Cortex of kidney (tissue), 1 donor: ENCODE measurements at places on chromosomes 7 and 10.

DNA sequence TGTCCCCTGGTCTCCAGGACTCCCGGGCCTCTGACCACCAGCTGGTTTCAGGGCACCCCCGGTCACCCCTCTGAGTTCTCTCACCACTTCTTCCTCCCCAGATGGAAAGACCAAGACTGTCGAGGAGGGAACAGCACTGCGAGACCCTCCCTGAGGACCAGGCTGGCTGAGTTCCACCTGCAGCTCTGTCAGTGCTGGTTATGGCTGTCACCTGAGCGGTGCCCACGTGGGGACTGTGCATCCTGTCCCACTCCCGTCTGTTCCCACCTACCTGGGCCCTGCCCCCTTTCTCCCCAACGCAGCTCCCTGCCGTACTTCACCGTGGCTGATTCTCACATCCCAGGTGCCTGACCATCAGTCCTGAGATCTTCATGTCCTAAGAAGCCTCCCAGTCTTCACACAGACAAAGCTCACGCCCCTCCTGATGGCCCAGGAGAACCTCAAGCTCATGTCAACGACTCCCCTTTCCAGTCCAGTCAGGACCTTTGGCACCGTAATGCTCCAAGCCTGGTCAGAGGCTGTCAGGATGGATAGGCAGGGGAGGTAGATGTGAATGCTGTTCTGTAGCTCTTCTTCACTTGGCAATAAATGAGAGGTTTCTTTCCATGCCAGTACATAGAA lies 159.7 kb downstream of the USP6NL start:
- no peak for DNase-seq

- DNase-seq: no peak
Observed at GRCh38 chr7:91212582-91212981, 51.7 kb upstream of the FZD1 start.

DNA sequence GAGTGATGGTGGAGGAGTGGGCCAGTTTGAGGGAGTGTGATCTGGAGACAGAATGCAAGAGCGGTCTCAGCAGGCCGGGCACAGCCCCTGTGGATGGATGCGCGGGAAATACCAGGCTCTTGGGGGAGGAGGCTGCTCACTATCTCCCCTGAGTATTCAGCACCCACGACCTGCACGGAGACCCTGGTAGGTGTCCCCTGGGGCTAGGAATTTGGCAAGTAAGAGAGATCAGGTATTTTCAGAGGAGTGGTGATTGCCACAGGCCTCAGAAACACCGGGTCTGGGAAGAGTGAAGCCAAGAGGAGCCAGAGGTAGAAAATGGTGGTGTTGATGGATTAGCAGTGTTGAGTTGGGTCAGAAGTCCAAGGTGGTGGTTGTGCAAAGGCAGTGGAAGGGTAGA lies 426.3 kb downstream of the PAXIP1 start:
- no peak for DNase-seq

- no peak for DNase-seq
Observed at GRCh38 chr7:111262293-111263116, 171.6 kb downstream of the LRRN3 start.

DNA sequence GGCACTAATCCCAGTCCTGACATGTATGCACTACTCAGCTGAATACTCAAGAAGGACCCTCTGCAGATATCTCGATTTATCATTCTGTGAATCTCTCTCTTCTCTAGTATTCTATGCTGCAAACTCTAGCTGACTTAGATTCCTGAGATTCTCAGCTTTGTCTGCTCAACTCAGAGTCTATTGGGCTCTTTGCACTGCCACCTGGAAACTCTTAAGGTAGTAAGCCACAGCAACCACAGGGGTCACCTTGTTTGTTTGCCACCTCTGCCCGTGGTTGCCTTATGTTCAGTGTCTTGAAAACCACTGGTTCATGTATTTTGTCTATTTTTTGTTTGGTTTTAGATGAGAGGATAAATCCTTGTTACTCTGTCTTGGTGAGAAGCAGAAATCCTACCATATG lies 72.9 kb downstream of the SP8 start:
- DNase-seq: no peak

GRCh38 chr10:68284062-68285001 lies 47.5 kb upstream of the HNRNPH3 start:
- no peak for DNase-seq

DNA sequence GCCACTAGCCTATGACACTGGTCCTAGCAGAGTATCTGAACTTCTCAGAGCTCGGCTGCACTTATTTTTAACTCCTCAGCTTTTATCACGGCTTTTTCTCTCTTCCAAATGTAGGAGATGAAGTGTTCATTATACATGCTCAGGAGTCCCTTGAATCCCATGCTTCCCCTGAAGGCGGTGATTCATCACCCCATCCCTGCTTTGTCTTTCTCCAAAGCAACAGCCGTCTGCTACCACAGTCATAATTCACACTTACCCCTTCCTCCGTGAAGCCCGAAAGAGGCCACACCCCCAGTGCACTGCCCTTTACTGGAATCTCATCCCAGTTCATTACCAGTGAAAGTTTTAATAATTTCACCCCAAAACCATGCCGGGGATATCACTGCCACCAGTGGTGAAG lies 301.5 kb upstream of the SHH start:
- DNase-seq: no peak

DNA sequence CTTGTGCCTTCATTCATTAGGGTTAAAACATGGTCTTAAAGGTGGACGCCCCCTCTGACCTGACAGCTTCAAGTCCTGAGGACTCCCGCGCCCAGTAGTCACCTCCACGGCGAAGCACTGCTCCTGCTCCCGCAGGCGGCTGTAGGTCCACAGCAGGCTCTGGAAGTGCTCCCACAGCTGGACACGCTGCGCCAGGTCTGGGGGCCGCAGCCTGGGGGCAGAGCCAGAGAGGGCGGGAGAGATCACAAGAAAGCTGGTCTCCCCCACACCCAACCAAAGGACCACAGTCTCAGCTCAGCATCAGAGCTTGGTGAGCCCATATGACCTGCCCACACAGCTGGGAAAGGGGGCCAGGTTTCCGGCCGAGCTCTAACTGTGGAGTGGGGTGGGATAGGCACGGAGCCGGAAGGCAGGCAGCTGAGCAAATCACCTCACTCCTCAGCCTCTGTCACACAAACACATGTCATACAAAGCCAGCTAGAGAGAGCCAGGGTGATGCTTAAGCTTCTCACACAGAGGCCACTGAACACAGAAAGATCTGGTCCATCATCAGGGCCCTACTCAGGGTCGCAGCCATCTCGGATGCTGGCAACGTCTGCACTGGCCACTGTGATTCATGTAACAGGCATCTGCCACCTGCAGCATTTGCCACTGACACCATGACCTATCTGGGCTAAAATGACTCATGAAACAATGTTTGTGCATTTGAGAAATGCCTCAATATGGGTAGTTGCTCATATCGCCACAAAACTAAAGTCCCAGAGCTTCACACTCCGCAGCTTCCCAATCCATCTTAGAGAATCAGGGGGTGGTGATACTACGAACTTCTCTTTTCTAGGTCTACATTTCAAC lies 12.6 kb downstream of the HPS1 start:
- DNase-seq: no peak

DNA sequence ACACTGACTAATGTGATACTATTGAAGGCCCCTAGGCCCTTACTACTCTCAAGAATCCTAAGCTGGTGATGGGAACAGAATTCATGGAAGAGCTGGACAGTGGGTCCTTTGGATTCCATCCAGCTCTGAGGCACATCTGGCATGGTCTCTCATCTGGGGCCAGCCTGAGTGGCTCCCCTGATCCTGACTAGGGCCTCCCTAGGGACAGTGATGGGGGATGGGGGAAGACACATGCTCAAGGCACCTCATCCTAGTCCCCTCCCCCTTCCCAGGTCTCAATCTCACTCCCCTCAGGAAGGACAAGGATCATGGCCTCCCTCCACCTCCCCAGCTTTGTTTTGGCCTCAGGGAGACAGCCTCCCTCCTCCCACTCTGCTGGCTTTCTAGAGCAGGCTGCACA lies 1.8 kb downstream of the KCNIP2 start:
- DNase-seq: no peak

DNA sequence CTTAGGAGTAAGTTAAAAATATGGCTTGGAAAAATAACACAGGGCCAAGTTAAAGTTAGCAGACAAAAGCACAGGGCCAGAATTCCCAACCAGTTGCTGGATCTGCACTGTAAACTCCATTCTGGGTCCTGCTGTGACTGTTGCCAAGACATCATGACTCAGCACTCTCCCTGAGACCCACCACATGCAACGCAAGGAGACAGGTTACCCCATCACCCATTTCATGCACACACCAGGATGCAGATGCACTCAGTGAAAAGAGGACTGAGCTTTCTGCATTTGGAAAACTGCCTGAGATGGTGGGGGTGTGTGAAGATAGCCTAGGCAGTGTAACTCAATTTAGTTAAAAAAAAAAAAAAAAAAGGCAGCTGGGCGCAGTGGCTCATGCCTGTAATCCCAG lies 97.6 kb upstream of the ZNF438 start:
- no peak for DNase-seq

DNA sequence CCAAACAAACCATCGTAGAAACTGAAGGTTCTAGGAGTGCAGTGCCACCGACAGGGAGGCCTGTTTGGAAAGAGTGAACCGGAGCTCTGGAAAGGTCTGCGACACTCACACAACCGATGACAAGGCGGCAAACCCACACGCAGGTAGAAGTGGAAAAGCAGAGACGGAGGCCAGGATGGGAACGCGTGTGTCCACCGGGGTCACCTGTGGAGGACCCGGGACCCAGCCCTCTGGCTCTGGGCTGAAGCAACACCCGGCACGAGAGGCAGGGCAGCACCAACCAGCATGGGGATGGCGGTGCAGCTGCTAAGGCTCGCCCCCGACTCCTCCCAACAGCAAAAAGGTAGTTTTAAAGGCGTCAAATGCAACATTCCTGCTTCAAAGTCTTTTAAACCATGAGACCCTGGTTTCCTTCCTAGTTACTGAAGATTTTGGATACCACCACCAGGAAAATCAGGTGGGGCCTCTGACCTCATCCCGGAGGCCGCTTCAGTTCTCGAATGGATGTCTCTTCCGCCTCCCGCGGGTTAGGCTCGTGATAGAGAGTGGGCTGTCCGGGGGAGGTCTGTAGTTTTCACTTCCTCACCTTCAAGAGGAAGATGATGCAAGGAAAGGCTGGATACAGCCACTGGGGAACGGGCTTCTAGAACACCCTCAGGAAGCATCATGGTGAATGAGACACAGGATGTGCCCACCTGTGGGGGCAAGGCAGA lies 115.5 kb downstream of the SMURF1 start:
- DNase-seq: no peak

- no peak for DNase-seq
Observed at GRCh38 chr10:60747817-60748469, 30.3 kb upstream of the CDK1 start.

DNA sequence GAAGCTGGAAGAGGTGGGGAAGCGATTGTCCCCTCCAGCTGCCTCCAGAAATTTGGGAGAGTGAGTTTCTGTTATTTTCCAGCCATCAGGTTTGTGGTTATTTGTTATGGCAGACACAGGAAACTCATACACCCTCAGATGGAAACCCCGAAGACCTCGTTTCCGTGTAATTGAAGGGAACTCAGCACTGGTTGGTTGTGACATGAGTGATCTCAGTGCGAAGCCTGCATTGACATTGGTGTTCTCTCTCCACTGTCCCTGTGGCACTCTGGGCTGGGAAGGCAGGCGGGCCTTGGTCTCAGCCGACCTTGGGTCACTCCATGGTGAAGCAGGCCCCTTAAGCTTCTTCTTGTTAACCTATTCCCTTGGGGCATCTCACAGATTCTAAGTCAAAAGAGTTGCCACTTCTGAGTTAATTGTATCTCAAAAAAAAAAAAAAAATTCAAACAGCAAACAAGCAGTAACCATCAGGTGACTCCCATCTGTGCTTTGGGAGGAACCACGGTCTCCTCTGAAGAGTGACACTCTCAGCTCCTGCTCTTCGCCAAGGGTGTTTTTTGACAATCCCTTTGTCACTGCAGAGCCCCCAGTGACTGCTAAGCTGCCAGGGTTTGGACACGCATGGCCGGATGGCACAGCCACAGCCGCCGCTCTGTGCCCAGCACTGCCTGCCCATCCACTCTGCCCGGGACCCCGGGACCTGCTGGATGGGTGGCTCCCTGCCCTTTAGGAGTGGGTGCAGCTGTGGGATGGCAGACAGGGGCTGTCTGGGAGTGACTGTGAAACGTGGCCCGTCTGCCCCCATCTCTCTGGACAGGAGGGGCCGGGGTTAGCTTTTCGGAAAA lies 233.6 kb downstream of the PRPF18 start:
- DNase-seq: no peak

DNA sequence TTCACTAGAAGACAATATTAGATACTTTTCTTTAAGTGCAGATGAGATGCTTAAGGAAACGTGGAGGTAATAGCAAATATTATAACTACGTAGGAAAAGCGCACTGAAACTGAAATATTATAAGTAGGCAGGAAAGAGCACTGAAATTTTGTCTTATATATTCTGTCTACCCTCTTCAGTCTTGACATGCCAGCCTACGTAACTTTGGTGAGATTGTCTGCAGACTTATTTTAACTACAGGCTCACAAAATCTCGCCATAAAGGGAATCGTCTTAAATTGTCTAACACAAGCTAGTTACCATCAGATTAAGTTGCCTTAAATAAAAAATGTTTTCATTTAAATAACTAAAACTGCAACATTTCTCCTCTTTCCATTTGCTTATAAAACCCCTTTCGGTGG lies 280.1 kb upstream of the PTER start:
- DNase-seq: no peak

DNA sequence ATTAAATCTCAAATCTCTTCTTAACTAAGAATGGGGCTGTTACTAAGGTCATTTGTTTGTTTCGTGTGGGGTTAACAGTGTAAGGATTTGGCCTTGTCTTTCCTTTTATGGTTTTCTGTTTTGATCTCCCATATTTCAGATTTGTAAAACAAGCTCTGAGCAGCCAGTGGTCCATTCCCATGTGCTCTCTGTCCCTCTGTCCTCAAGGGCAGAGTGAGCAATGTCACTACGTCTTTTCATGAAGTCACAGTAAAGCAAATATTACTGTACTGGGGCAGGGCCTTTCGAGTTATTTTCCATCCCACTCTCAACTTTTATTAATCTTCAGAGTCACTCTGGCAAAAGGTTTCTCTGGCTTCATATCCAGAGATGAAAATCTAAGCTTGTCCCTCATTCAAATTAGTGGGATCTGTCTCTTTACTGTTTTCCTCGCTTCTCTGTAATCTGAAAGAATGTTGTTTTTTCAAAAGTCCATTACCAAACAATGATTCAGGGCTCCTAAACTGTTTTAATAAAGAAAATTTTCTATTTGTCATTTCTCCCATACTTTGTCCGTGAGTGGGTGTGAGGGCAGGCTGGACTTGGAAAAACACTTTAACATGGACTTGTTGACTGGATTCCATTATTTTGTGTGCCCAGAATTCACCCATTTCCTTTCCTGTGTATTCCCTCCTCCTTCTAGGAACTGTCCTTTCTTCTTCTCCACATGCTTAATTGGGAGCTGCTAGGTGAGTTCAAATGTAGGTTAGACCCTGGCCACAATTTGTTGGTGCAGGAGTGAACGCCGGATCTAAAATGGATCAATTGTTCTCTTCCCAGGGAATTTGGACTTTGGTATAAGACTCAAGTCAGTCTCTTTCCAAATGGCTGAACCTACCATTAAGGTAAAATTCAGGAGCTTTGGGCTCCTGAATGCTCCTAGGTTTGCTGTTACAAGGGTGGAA lies 42.1 kb upstream of the NAMPT start:
- DNase-seq: no peak

GRCh38 chr10:25113191-25114035 lies 61.4 kb upstream of the GPR158 start:
- DNase-seq: no peak

GRCh38 chr10:89591796-89592271 lies 53.2 kb downstream of the PANK1 start:
- DNase-seq: no peak

GRCh38 chr7:34991938-34992840 lies 45.1 kb downstream of the DPY19L1 start:
- DNase-seq: no peak
